ENCODE measurements at places on chromosomes 11 and 22.
A peak's percentile ranks its signal among the peaks of the same experiment; 100 is the strongest.

GRCh38 chr11:117807482-117808327 lies 10.7 kb upstream of the DSCAML1 start:
- peak; percentile 78 for DNase-seq

DNA sequence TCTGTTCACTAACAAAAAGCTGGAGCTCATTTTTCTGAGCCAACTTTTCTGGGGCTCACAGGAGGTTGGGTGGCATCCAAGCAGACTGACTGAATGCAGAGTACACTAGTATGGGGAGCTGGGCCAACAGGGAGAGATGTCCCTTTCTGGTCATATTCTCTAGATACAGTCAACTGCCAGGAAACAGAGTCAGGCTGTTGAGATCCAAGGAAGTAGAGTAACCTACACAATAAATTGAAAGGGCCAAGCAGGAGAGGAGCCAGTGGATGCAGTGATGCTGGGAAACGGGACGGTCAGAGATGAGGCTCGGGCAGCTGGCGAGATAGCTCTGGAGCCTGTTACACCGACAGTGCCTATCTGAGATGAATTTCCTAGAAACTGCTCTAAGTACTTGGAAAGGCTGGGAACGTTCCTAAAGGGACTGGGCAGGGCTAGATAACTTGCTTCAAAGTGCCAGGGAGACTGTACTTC lies 71.1 kb downstream of the LARGE2 start:
- no peak for DNase-seq

DNA sequence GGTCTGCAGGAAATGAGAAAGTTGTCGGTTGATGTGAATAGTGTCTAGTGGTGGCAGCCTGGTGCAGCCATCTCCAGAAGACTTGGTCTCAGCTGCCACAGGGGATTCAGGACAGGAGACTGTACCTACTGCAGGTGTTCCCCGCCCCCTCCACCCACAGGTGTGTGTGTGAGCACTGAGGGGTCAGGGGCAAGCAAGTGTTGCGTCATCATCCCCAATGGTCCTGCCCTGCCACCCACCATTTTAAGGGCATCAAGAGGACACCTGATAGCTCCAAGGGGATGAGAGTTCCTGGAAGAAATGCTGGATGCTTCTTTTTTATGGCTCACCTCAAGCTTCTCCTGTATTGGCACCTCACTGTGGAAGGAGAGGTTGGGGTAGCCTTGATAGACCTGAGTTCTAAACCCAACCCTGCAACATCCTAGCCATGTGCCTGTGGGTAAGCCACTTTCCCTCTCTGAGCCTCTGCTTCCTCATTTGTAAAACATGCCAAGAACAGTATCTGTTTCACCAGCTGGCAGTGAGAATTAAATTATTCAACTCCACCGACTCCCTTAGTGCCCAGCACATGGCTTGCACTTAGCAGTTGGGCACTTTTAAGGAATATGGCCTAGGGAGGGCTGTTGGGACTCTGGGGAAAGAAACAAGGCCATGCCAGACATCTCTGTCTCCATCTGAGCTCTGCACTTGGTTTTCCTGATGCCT lies 6.1 kb downstream of the C11orf91 start:
- DNase-seq, result no peak

- no peak for DNase-seq
Measured at GRCh38 chr11:38498721-38499120, 1900.7 kb upstream of the RAG2 start.

- no peak for DNase-seq
Measured at GRCh38 chr11:126345283-126345682, 10.2 kb upstream of the ST3GAL4 start.

DNA sequence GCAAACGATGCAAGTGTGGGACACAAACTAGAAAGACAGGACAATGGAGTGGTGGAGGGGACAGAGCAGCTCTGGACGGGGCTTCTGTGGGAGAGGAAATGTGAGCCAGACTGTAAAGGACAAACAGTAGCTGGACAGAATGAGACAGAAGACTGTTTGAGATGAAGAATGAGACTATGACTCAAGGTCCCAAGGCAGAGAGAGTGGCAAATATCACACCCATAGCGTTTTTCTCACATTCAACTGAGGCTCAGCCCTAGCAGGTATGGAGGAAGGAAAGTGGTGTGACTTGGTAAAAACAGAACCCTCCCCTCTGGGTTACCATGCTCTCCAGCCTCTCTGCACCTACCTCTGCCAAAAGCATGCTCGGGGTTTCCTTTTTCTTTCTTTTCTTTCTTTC lies 96.5 kb downstream of the RPL27A start:
- DNase-seq, result no peak

DNA sequence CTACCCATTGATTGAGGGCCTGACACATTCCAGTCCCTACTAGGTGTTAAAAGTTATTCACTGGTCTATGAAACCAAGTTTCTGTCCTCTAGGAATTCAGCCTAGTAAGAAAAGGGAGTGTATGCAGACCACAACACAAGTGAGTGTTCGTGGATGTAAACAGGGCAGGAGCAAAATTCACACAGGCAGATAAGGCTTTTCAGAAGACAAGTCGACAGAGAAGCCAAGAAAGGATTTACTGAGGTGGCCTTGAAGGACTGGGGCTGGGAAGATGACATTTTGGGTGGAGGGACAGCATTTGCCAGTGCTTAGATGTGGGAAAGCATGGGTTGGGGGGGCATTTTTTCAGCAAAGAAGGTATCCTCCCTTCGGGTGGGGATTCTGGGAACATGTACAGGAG lies 76.2 kb downstream of the TSPAN18 start:
- no peak for DNase-seq

GRCh38 chr11:132993991-132994502 lies 538.3 kb downstream of the OPCML start:
- DNase-seq, result no peak

GRCh38 chr11:69166218-69167115 lies 10.7 kb downstream of the SMIM38 start:
- DNase-seq, result peak; percentile 89

All from AG08396 (cell line).